CD4-positive, alpha-beta T cell treated with Interleukin-17A for 4 hours (primary cell): ENCODE measurements at places on chromosomes 12 and 14.

DNA sequence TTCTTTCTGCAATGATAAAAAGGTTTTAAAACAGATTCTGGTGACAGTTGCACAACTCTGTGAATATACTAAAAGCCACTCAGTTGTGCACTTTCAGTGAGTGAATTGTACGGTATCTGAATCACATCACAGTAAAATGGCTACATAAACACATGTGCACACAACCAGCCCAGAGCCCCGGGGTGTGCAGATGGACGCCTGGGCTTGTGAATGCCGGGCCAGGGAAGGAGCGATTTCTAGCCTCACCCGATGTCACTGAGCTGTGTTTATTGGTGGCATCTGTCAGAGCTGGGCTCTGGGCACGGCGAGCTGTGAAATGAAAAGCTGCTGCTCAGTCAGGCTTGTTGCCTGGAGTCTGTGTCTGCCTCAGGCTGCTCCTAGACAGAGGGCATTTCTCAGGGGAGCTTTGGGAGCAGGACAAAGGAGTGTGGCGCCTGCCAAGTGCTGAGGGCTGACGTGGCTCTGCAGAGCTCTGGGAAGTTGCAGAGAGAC is 25.9 kb downstream of the RHOF start:
- no peak for DNase-seq

GRCh38 chr12:15928346-15928745 is 17.2 kb downstream of the DERA start:
- no peak for DNase-seq

DNA sequence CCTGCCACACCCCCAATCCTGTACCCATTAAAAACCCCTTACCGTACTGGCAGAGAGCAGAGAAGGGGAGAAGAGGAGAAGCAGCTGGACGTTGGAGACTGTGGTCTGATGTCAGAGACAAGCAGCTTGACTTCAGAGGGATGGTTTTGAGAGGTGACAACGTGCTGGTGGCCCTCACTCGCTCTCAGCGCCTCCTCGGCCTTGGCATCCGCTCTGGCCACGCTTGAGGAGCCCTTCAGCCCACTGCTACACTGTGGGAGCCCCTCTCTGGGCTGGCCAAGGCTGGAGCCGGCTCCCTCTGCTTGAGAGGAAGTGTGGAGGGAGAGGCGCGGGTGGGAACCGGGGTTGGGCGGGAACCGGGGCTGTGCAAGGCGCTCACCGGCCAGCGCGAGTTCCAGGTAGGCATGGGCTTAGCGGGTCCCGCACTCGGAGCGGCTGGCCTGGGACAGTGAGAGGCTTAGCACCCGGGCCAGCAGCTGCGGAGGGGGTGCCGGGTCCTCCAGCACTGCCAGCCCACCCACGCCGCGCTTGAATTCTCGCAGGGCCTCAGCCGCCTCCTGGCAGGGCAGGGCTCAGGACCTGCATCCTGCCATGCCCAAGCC is 67.6 kb upstream of the PPP4R3A start:
- DNase-seq = no peak

DNA sequence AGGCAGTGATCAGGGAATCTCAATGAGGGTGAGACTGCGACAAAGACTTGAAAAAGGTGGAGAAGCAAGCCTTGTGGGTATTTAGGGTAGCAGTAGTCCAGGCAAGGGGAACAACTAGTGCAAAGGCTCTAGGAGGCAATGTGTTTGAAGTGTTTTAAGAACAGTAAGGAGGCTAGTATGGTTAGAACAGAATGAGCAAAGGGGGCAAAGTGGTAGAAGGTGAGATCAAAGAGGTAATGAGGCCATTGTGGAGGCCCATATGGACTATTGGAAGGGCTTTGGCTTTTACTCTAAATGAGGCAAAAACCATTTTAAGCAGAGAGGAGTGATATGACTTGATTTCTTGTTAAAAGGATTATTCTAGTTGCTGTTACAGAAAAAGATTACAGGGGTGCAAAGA is 16.8 kb downstream of the HIF1A start:
- DNase-seq = no peak

- peak; percentile 2 for DNase-seq
Observed at GRCh38 chr12:17097674-17098073, 491.7 kb upstream of the LMO3 start.

DNA sequence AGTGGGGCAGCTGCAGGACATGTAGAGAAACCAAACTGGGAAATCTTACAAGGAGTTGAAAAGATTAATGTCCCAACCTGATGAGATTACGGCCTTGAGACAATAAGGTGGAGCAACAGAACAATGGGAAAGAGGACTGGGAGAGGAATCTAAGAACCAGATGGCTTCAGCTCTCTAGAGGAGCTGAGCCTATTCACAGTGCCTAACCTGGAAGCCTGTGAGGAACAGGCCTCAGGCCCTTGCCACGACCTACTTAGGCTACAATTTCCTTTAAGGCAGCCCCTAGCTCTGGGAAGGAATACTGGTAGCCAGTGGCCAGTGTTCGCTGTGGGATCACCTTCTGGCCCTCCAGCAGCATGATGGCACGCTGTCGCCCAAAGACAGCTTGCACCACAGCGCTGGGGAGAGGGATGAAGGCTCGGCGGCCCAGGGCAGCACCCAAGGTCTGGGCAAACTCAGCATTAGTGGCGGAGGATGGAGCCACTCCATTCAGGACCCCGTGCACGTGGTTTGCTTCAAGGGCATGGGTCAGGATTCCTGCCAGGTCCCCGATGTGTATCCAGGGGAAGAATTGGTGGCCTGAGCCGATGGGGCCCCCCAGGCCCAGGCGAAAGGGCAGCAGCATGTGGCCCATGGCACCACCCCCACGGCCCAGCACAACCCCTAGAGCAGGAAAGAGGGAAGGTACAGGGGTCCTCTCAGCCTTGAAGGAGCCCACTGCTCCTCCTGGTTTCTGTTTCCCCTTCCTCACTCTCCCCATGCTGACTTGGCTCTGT is 2.6 kb downstream of the SDR39U1 start:
- DNase-seq = no peak

DNA sequence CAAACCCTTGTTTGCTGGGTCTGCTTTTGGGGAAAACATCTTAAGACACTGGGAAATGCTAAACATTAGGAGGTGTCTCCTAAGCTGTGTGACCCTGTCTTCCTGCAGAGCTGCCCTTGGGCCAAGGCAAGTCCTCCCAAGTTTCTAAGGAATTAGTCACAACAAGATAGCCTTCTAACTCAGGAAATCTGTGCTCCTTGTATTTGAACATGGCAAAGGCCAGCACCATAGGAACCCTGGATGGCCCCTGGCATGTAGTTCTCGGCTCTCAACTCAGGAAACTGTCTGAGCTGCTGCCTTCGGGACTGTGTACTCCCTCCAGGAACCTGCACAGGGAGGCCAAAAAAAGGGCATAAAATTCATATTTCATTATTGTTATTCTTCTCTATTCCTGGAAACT is 37.6 kb upstream of the LTBP2 start:
- DNase-seq = no peak

DNA sequence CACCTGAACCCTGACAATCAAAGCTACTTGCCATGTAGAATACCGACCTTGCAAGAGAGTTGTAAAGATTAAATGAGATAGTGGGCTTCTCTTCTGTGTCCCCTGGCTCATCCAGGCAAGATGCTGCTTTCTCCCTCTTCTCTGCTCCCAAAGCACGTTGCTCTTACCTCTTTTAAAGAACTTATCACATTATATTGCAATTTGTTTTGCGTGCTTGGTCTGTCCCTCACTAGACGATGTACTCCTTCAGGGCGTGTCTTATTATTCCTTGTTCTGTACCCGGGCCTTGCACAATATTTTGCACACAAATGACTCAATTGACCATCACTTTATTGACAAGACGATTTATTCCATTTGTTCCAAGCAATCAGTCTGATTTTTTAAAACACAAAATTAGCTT is 3.3 kb downstream of the DCN start:
- DNase-seq = no peak

DNA sequence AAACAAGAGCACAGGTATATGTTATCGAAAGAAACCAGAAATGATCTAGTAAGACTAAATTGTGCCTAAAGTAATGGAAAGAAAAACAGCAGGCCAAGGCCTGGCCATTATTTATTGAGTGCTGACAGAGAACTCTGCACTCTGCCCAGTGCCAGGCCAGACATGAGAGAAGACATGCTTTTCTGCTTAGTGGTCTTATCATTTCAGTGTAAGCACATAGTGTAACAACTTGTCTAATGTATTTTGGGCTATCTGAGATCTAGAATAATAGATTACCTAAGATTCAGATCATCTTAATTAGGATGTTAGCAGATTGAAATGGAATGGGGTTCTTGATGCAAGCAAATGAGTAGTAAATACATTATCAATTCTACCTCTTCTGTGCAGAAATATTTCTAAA is 278.3 kb downstream of the AKAP6 start:
- no peak for DNase-seq

- no peak for DNase-seq
Observed at GRCh38 chr12:95908573-95908972, 33.8 kb downstream of the CCDC38 start.

DNA sequence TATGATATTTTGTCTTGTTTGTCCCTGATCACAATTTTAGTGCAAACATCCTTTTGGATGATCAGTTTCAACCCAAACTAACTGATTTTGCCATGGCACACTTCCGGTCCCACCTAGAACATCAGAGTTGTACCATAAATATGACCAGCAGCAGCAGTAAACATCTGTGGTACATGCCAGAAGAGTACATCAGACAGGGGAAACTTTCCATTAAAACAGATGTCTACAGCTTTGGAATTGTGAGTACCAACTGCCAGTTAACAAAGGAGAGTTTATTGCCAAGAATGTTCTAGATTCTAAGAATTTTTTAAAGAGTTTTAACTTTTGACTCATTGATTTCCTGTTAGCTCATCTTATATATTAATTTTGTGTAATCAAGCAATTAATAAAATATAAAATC is 55.4 kb downstream of the IRAK3 start:
- DNase-seq = no peak

DNA sequence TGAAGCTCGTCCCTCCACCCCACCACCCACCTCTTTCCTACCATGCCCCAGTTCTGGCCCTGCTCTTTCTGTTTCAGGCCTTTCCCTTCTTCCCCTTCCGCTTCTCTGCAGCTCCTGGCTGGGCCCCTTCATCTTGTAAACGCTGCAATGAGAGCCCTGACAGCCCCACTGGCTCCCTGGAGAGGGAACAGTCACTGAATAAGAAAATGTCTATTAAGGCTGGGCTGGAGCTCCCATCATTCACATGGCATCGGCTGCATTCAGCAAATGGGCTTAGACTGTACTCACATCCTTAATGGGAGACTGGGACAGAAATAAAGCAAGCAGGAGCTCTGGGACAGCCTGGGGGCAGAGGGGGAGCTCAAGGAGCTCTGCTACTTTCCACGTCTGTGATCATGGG is 45.2 kb upstream of the TUNAR start:
- DNase-seq = no peak

- no peak for DNase-seq
Observed at GRCh38 chr12:96526110-96526509, 36.7 kb downstream of the CFAP54 start.

DNA sequence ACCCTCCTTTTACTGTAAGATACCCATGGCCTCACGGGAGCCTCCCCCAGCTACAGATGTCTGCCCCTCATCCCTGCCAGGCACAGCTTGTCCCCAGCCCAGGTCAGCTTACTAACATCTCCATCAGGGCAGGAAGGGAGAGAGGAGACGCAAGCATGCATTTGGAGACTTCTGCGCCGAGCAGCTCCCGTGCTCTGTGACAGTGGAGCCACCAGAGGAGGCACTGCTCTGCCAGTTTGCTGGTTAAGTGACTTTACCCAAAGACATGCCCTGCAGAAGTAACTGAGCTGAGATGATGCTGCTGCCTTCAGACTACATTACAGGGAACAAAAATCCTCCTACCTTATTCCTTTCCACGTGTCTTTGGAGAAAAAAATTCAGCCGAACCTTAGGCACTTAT is 133.4 kb downstream of the ESRRB start:
- DNase-seq = no peak

DNA sequence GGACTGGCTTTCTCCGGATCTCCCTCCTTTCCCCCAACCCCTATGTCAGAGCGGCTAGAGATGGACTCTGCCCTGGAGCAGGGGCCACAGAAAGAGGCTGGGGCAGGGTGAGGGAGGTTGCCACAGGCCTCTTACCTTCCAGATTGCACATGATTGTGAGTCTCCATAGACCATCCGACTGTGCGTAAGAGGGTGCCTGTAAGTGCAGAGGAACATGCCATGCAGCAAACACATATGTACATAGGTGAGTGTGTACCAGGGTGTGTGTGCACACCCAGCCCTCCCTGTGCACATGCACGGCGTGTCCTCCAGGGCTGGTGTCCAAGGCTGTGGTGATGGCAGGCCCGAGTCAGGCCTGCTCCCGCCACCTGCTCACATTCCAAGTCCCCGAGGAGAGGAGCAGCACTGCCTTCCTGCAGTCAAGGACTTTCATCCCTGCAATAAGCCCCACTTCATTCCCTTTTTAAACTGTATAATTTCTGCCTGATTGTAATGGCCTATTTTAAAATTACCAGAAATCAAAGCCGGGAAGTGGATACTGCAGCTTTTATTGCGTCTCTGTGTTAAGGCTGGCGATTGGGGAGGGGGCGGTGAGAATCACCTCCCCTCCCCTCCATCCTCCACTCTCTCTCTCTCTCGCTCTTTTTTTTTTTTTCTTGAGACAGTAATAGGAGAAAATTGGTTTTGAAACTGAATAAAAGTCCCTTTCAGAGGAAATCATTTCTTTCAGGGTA is 28.5 kb downstream of the FAM222A start:
- peak; percentile 0 for DNase-seq

DNA sequence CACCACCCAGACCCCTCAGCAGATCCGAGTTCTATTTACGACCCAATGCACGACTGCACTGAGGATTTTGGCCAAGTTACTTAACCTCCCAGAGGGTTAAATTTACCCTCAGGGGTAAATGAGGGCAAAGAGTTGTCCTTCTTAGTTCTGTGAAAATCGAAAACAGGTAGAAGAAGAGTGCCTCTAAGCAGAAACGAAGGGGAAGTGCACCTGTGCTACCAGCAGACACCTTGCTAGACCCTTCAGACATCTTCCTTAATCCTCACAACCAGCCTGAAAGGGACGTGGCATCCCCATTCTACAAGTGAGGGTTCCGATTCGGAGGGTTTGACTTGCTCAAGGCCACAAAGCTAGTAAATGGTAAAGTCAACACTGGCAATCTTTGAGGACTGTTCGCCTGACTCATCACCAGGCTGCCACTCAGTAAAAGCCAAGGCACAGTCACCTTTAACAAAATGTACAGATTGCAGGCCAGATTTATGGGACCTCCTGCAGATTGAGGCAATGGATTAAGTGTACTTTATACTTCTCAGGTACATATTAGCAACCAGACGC is 1.6 kb downstream of the GSG1 start:
- DNase-seq = peak; percentile 60
